CD8-positive, alpha-beta memory T cell (primary cell): ENCODE measurements at places on chromosomes 7 and 10.

DNA sequence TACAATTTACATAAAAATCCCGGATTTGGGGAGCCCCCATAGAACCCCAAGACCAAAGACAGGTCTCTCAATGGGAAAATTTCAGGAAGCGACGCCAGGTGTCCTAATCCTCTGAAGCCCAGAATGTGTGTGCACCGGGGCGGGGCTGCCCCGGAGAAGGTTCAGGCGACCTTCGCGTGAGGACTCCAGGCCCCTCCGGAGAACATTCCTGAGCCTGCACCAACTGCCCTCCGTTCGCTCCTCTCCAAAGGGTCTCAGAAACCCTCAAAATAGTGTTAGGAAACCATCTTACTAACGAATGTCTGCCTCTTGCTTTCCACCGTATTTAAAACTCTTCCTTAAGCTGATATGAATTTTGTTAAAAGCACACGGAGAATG lies 78.5 kb upstream of the INSIG1 start:
- no peak for DNase-seq

GRCh38 chr10:28823501-28824075 lies 146.3 kb downstream of the BAMBI start:
- no peak for DNase-seq

GRCh38 chr7:105613611-105614330 lies 32.5 kb upstream of the EFCAB10 start:
- DNase-seq: no peak

GRCh38 chr7:75969182-75969581 lies 25.2 kb downstream of the TMEM120A start:
- DNase-seq: no peak

- no peak for DNase-seq
Measured at GRCh38 chr10:76555067-76555670, 1082.4 kb downstream of the KCNMA1 start.
